T-cell (primary cell): ENCODE measurements at places on chromosomes 13 and 19.

DNA sequence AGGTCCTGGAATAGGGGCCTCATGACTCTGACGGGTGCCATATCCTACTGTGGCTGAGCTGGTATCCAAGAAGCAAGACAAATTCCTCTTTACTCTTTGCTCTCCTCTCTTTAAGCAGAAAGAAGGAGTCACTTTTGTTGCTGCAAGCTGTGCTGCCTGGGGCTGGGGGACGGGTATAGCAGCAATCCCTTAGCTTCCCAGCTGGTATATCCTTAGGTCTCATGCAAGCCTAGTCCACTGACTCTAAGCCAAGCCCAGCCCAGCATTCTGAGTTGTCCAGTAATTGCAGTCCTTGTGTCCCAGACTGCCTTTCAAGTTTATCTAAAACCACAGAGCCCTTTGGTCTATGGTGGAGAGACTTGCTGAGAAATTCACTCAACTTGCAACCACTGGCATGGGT, 893.0 kb upstream of the PRR20A start:
- no peak for DNase-seq

GRCh38 chr19:3712663-3713611, 4.8 kb downstream of the TJP3 start:
- DNase-seq = no peak

DNA sequence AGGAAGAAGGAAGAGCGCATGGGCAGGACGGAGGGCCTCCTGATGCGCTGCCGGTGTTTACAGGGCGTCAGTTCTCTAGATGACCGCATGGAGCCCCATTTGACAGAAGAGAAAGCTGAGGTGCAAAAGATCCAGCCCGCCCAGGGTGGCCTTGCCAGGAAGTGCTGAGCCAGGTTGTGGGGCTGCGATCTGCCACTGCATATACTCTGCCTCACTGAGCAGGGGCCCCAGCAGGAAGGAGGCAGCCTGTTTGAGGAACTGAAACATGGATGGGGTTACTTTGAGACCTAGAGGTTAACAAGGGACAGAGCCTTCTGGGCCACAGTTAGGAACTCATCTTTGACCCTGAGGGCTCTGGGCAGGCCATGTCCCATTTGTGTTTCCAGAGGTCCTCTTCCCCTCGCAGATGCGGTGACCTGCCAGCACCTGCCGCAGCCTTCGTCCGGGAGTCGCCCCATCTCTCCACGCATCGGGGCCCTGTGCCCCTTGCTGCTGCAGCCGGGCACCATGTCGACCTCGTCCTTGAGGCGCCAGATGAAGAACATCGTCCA, 3.2 kb downstream of the EPN1 start:
- DNase-seq = no peak

DNA sequence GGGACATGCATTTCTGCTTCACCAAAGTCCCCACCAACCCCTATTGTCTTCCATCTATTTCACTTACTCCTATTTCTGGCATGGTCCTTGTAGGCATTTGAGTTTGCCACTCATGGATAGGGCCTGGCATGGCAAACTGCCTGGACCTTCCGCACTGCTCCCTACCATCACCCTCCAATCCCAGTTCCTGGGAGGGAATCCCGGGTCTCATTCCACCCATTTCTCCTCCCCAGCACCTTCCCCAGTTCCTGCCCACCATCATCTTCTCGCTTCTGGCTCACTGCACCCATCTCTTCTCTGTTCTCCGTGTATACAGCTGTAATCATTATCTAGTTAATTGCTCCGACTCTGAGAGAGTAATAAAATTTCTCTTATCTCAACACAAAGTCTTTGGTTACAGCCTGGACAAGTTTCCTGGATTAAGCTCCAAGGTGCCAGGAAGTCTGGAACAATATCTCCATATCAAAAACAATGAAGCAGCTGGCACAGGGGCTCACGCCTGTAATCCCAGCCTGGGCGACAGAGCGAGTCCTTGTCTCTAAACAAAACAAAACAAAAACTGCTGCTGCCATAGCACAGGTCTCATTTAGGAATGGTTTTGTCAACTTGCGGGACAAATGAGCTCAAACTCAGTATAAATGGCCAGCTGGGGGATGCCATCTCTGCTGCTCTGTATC, 17.0 kb upstream of the COX7A1 start:
- DNase-seq = no peak
